ENCODE measurements at places on chromosomes 12 and 14.

DNA sequence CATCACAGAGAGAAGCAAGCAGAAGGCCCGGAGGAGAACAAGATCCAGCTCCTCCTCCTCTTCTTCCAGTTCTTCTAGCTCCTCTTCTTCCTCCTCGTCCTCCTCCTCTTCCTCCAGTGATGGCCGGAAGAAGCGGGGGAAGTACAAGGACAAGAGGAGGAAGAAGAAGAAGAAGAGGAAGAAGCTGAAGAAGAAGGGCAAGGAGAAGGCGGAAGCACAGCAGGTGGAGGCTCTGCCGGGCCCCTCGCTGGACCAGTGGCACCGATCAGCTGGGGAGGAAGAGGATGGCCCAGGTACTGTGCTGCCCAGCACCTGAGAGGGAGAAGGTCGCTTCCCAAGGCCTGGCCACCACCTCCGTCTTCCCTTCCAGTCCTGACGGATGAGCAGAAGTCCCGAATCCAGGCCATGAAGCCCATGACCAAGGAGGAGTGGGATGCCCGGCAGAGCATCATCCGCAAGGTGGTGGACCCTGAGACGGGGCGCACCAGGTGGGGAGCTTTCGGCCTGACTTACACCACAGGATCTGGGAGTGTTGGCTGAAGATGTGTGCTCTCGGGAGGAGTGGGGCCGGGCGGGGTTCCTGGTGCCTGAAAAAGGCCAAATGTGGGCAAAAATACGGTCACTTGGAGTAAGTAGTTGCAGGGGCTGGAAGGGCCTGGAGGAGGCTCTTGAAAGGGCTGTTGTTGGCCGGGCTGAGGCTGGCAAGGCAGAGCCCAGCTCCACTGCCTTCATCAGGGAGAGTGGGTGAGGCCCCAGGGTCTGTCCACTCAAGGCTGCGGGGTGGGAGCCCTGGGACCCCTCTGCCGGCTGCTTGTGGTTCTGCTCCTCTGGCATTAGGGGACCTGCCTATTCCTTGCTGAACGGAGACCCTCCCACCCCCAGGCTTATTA, 1.4 kb downstream of the ARL6IP4 start:
- no peak for DNase-seq

DNA sequence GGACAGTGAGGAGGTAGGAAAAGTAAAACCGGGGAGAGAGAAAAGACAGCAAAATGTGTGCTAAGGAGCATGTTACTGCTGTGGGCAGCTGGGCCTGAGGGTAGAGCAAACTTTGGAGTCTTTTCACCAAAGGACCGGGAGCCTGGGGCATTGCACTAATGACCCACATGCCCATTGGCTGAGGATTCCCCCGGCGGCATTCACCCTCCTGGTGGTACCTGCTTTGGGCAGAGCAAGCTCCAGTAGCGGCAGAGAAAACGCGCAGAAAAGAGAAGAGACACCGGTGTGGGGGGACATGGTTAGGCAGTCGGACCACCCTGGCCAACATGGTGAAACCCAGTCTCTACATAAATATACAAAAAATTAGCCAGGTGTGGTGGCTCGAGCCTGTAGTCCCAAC, 83.4 kb upstream of the ESRRB start:
- DNase-seq: no peak

GRCh38 chr12:113086249-113087164, 30.0 kb downstream of the DTX1 start:
- DNase-seq: no peak

DNA sequence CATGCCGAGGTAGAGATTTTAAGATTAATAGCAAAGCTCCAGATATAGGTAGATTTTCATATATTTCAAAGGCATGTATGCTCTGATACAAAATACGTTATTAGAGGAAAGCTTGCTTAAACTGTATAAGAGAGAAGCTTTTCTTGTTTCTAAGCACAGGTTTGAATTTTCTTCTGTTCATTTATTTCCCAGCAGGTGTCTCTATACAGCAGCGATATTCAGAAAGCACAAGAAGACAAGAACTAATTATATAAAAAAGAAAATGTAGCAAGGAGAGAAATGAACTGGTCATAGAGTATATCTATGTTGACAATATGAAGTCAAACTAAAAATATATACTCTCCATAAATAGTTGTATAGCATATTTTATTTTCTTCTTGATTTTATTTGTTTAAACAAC, 307.4 kb upstream of the NOVA1 start:
- no peak for DNase-seq

GRCh38 chr14:90614696-90615516, 201.3 kb downstream of the TTC7B start:
- no peak for DNase-seq

DNA sequence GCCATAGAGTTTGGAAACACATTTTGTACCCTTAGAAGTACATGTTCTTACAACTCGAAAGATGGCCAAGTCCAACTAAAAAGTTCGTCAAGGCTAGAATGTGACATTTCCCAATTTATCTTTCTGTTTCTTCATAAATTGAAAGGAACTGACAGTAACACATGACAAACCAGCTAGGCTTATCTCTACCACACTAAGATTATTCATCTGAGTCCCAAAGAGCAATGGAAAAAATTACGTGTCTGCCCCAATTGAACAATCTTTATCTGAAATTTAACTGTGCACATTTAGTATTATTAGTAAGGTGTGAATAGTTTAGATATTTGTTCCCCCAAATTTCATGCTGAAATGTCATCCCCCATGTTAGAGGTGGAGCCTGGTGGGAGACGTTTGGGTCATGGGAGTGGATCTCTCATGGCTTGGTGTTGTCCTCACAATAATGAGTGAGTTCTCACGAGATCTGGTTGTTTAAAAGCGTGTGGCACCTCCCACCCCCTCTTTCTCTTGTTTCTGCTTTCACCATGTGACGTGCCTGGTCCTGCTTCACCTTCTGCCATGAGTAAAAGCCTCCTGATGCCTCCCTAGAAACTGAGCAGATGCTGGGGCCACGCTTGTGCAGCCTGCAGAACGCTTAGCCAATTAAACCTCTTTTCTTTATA, 13.3 kb downstream of the CPM start:
- no peak for DNase-seq

DNA sequence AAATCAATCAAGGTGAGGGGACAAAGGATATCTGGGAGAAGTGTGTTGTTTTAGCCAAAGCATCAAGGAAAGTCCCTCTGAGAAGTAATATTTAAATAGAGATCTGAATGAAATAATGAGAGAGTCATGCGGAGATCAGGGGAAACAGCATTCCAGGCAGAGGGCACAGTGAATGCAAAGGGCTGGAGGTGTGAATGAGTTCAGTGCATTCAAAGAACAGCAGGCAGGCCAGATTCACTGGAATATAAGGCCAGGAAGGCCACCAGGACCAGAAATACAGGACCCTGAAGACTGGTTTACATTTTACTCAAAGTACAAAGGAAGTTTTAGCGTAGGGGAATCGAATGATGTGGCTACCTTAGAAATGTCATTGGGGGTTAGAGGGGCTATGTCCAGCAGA, 436.2 kb upstream of the TMEM132C start:
- no peak for DNase-seq

DNA sequence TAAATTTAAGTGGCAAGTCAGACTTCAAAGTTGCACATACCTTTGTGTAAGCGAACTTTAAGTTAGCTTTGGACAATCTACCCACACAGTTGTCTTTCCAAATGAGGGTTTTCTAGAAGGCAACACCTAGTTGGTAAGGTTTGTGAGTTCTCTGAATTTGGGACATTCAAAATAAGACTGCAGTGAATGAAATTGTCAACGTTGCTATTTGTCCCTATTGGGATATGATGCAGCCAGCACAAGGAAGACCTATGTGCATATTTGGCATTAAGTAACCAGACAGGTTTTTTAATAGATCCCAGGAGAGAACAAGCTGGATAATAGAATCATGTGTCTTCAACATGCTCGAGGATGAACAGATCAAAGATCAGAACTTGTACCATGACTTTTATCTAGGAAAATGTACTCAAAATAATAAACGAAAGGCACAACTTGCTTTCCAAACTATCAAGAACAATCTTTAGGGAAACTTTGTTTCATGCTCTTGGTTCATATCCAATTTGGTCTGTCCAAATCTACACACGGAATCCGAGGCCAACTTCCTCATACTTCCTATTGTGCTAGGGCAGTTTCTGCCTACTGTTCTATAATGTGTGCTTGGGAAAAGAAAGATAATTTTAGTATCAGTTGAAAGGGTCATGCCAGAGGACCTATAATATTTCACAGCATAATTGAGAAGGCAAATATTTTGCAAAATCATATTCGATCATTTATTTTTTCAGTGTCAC, 284.2 kb upstream of the SOX5 start:
- no peak for DNase-seq

DNA sequence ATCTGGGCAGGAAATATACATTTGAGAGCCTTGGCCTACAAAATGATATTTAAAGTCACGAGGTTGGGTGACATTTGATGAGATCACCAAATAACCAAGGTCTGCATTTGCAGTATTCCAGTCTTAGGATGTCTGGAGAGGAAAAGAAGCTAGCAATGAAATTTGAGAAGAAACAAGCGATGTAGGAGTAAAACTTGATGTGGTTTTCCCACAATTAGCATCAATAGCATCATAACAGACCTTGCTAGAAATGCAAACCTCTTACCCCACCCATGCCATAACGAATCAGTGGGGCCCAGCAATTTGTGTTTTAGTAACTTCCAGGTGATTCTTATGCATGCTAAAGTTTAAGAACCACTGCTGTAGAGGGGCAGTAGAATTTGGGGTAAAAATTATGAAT, 219.9 kb downstream of the PPFIA2 start:
- DNase-seq: no peak

- DNase-seq: no peak
Observed at GRCh38 chr12:58458102-58458501, 462.2 kb downstream of the LRIG3 start.

DNA sequence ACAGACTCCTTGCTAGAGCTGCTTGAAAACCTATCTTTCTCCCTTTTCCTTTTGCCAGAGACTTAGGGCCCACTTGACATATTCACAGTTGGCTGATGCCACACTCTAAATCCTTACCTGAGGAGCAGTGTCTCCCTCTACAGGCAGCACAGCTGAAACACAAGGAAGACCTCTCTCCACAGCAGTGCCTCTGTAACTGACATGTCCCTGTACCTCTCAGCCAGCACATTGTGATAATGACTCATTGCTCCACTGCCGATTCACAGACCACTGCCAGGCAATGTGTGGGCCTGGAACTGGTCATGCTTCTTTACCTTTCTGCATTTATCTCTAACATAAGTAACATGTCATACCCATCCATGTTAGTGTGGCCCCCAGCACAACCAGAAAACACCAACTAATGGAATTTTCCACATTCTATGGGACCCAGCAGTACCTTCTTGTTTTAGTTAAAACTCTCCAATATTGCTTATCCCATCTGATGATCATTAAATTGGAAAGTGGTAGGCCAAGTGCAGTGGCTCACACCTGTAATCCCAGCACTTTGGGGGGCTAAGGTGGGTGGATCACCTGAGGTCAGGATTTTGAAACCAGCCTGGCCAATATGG, 56.5 kb downstream of the GTF2A1 start:
- peak; percentile 56 for DNase-seq

DNA sequence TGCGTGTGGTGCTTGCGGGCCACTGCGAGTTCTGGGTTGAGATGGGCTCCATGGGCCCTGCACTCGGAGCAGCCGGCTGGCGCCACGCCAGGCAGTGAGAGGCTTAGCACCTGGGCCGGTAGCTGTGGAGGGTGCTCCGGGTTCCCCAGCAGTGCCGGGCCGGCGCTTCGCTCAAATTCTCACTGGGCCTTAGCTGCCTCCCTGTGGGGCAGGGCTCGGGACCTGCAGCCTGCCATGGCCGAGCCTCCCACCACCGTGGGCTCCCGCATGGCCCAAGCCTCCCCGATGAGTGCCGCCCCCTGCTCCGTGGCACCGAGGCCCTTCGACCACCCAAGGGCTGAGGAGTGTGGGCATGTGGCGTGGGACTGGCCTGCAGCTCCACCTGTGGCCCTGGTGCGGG, 375.7 kb downstream of the NELL2 start:
- no peak for DNase-seq

DNA sequence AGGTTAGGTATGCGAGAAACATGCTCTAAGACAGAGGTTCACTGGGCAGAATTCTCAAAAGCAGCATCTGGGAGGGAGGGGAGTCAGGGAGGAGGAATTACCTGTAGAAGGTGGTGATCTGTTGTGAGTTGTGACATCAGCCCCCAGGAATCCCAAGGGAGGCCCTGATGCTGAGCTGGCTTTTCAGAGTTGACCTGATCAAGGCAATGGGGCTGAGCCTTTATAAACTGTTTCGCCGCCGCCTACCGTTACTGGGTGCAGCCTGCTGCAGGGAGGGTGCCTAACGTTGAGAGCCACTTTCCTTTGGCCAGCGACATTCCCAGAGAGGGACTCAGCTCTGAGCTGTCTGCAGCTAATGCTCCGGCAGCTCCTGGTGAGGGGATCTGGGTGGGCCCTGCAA, 257.9 kb upstream of the TMEM132C start:
- DNase-seq: no peak

GRCh38 chr14:32762886-32763285, 175.8 kb upstream of the NPAS3 start:
- no peak for DNase-seq

DNA sequence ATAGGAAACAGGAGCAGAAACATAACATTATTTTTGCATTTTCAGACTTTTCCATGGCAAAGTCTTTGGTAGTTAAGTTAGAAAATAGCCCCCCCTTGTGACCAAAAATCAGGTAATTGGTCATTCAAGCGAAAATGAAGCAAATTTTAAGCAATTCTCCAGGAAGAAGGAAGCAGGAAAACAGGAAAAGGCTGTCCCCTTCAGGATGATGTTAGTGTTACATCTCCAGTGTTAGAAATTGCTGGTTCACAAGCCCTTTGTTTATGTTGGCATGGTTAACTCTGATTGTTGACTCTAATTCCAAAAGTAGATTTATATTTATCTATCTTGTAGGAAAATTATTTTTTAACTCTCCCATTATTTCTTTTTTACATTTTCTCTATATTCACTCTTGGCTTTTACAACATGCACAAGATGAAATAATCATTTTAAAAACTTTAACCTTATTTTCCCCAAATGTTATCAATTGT, 18.8 kb upstream of the GAS2L3 start:
- peak; percentile 49 for DNase-seq

DNA sequence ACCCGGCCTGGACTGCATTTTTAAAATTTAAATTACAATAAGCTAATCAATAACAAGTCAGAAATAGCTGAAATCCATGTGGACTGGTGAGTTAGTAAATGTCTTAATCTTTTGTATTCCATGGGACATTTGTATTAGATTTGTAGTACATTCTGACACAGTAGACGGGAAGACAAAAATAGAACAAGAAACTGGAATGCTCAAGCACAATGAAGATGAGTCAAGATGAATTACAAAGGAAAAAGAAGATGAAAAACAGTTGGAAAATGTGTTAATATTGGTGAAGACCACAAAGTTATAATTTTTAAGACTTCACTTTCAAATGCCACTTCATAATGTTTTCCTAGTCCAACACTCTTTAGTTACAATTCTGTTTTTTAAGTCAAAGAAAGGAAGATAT, 97.8 kb upstream of the FERMT2 start:
- DNase-seq: no peak

Data from DMS 273 treated with DMSO at 0.1 percent for 48 hours (cell line).